ENCODE measurements at places on chromosomes 16 and 17.

- DNase-seq = no peak
Observed at GRCh38 chr17:49588312-49588711, 12.6 kb downstream of the NXPH3 start.

GRCh38 chr17:12047681-12048376 lies 27.2 kb downstream of the MAP2K4 start:
- no peak for DNase-seq

DNA sequence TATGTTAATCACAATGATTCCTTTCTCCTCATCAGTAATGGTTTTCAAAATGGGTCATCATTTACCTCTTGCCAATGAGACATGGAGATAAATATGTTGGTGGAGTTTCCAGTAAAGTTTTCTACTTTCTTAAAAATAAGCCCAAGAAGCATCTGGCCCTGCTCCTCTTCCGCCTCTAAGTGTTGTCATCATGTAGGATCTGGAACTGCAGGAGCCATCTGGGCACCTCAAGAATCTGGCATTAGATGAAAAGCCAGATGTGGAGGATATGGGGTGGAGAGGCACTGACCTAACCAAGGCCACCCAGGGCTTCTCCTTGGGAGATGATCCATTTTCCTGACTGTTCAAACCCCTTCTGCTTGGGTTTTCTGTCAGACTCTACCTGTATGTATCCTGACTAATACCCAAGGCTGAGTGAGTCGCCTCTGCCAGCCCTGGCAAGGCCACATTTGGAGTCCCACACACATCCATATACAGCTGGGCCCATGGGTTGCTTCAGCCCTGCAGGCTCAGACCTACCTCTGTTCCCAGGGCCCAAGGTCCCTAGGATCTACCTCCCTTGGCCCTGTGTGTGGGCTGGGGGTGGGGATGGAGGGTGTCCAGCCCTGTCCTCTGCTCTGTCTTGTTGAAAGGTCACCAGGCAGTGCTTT lies 24.6 kb downstream of the CCDC182 start:
- DNase-seq = no peak

DNA sequence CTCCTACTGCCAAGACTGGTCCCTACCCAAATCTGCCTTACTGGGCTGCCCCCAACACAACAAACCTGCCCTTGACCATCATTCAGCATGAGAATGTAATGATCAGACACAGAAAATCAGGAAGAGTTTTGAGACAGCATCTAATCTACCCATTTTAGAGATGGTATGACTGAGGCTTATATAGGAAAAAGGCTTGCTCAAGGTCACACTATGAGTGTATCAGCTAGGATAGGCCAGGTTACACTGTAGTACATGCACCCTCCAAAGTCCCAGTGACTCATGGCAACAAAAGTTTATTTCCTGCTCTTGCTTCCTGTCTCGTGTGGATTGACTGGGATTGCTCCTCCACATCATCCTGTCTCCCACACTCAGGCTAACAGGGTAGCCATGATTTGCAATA lies 27.9 kb downstream of the NLRC5 start:
- DNase-seq = no peak

DNA sequence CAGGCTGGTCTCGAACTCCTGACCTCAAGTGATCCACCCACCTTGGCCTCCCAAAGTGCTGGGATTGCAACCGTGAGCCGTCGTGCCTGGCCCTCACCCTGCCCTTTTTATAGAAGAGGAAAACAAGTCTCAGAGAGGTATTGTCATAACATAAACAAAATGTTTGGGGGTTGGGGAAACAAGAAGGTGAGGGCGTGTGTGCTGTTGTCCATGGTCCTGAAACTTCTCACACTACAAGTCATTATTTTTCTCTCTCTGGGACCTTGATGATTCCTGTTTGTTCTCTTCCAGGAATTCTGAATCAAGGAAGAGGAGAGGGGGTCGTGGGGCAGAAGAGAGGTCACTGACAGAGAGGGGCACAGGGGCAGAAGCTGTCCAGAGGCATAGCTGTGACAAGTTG lies 160.2 kb upstream of the LHX1 start:
- DNase-seq = no peak

- DNase-seq = no peak
Observed at GRCh38 chr16:84068783-84069462, 26.3 kb upstream of the SLC38A8 start.

DNA sequence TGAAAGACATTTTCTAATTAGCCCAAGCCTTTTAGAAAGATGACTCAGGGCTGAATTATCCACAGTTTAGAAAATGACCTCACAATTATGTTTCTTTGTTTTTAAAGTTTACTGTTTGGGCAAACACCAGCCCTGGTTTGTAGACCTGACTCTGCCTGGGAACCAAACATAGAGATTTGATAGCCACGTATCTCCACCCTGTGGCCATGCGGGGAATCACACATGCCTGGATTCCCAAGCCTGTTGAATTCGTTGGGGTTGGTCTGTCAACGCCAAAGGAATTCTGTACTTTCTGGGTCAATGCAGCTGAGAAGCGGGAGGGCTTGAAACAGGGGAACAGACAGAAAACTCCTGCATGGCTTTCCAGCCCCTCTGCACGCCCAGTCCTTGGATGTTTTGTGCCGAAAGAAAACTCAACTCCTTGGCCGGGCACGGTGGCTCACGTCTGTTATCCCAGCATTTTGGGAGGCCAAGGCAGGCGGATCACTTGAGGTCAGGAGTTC lies 26.9 kb downstream of the CD300A start:
- DNase-seq = peak; percentile 55

DNA sequence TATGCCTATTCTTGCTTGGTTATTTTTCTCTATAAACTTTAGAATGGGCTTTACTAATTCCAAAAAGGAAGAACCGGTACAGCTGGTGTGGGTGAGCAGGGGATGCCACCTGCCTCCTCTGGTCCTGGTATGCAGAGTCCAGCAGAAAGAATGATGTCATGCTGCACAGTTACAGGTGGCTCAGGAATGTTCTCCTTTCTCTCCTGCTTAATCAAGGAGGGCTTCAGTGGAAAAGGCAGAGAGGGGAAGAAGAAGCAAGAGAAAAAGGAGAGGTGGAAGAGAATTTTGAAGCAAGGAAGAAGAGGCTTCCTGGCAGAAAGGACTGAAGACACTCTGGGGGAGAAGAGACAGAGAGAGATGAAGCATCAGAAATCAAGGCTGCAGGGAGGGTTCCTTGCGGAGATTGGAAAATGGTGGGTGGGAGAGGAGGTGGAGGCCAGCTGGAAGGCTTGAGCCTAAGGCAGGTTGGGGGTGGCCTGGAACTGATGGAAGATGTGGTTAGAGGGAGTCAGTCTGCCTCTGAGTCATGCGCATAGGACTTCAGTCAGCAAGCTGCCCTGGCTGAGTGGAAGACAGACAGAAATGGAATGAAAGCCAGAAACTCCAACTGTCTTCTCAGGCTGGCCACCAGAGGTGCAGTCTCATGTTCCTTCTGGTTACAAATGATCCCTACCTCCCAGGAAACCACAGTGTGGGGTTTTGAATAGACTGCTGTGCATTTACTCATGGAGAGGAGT lies 64.6 kb upstream of the CRHR1 start:
- no peak for DNase-seq

DNA sequence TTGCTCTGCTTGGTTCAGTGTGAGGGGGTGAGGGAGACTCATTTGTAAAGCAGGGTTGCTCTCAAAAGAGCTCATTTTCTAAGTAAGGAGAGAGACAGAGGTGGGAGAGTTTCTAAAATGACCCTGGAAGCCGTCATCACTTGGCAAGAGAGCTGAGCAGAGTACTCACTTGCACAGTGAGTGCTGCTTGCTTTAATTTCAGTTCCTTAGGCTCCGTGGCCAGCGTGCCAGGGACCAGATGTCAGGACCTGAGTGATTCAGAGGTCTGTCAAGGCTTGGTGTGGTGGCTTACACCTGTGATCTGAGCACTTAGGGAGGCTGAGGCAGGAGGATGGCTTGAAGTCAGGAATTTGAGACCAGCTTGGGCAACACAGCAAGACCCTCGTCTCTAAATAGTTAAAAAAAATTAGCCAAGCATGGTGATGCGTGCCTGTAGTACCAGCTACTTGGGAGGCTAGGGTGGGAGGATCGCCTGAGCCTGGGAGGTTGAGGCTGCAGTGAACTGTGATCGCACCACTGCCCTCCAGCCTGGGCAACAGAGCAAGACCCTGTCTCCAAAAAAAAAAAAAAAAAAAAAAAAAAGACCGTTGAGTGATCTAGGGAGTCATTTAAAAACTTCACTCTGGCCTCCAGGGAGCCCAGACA lies 10.7 kb downstream of the ZNF205 start:
- DNase-seq = no peak

GRCh38 chr17:35449371-35449931 lies 885 bp upstream of the SLFN13 start:
- no peak for DNase-seq

- no peak for DNase-seq
Observed at GRCh38 chr17:76940738-76941350, 72.6 kb downstream of the MGAT5B start.

DNA sequence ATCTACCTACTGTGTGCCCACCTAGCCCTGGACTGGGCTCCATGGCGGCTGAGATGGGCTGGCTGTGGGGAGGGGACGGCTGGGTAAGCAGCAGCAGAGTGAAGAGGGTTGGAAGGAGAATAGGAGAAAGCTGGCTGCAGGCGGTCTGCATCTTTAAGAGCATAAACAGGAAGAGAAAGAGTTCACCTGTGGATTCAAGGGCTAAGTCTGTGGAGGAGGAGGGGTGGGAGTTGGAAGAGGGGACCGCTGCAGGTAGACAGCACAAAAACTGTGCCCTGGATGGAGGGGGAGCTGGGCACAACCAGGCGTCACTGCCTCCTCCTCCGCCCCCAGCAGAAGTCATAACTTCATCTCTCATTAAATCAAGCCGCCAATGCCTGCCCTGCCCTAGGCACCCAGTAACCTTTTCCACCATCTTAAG lies 677 bp downstream of the SLC13A2 start:
- DNase-seq = no peak

DNA sequence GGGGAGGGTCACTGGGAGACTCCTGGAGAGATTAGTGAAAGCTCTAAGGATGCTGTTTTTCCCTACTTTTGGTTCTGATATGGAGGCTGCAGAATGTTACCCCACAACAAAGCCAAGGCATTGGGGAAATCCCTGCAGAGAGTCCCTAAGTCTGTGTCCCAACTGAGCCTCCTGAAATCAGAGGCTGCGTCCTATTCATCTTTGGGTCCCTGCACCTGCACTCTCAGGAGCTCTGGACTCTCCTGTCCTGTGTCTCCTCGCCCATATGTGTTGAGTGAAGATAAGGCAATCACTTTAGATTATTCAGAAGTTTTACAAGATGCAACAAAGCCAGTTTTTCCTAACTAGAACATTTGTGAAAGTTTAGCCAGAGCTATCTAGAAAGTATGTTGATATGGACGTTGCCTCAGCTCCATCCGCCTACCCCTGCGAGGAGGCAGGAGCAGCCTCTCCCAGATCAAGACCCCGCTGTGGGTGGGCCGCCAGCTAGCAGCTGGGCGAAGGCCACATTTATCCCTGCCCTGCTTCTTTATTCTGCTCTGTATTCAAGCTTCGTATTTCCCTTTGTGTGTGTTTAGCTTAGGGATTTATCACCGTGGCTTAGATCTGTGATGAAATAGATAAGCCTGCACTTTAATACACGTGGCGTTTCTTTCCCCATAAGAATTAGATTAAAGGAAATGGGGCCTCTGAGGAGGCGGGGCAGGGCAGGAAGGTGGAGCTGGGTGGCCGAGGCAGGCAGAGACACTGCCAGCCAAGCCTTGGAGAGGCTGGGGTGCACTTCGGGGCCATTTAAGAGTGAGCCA lies 37.4 kb downstream of the SHISA6 start:
- DNase-seq = no peak

DNA sequence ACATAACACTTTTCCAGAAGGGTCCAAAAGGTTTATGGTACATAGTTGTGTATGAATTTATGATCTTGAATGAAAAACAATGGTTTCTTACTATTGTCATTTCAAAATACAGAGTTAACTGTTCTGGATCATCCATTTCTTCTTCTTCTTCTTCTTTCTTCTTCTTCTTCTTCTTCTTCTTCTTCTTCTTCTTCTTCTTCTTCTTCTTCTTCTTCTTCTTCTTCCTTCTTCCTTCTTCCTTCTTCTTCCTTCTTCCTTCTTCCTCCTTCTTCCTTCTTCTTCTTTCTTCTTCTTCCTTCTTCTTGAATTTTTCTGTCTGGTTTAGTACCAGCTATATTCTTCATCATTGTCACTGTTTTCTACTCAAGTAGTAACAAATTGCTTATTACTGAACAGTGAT lies 47.8 kb downstream of the TNRC6C start:
- no peak for DNase-seq

- DNase-seq = no peak
Observed at GRCh38 chr16:84712801-84713775, 13.3 kb downstream of the USP10 start.
